Stimulated activated effector memory CD8-positive, alpha-beta T cell treated with anti-CD3 and anti-CD28 coated beads, Interleukin-12 subunit alpha, Interleukin-12 subunit beta, amount 100 ng/mL, for 72 hours (primary cell): ENCODE measurements at places on chromosomes 3 and 15.

DNA sequence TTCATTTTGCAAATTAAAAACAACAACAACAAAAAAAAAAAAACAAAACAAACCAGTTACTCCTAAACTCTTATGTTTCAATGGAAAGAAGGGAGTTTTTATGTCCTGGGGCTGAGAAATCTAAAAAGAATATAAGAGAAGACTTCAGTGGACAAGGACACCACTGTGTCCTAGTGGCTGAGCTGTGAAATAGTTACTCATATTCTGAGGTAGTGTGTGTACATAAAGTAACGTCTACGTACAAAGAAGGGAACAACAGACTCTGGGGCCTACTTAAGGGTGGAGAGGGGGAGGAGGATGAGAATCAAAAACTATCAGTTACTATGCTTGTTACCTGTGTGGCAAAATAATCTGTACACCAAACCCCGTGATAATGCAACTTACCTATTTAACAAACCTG lies 6.0 kb upstream of the TP53BP1 start:
- DNase-seq, result no peak

DNA sequence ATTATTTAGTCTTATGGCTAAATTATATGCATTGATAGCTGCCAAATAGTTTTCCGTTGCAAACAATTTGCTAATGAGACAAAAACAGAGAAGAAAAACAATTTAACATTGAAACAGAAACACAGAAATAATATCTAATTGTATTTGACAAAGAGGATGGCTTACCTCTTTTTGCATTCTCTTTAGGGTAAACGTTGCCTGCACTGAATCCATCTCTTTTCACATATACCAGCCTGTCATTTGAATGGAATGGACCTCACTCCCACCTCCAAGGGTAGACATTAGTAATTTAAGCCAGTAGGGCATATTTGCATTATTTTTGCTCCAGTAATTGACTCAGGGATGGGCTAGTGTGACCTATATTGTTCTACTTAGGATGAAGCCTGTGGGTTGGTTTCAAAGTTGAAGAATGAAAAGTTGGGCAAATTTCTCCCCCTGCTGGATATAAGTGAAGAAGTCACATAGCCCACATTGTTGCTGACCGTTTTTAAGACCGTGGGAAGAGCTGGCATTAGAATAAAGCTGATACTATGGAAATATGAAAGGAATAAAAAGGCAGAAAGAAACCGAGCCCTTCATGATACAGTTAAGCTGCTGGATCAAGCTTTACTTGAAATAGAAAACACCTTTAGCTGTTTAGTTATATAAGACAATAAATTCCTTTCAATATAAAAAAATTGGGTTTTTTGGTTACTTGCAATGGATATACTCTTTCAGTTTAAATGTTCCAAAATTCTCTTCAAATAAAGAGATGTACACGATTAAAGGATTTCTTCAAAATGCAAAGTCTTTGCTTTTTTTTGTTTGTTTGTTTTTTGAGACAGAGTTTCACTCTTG lies 26.9 kb downstream of the PIERCE2 start:
- no peak for DNase-seq

- no peak for DNase-seq
Observed at GRCh38 chr3:194389269-194389668, 9.8 kb downstream of the GP5 start.

- DNase-seq, result no peak
Observed at GRCh38 chr3:177290633-177291032, 93.4 kb upstream of the TBL1XR1 start.

DNA sequence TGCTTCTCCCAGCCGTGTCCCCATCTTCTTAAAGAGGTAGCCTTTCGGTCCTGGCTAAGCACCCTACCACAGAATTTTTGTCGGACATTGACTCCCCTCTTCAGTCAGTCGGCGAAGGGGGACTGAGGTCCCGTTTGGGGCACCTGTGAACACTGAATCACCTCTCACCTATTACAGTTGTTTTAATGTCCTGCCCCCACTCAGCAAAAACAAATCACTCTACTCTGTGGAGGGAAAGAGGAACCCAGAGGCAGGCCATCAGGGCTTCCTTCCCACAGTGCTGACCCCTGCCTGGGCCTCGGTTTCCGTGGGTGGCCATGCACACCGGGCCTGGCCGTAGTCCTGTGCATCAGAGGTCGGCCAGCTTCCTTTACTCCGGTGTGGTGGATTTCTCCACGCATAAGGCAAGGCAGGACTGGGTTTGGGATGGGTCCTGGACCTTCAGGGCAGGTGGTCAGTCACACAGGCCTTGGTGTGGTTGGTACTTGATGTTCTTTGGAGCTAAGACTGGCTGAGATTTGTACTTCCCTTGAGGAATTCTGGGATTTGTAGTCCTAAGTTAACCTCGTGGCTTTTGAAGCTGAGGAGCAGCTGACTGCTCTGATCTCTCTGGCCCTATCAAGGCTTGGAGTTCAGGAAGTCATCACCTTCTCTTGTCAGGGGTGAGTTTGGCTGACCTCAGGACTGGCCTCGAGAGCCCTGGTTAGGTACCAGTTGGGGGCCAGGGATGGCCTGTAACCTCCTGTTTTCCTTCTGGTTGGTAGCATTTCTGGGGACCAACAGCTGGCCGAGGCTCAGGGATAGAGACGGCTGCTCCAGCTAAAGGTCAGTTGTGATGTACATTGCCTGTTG lies 627 bp upstream of the FAM131A start:
- no peak for DNase-seq

DNA sequence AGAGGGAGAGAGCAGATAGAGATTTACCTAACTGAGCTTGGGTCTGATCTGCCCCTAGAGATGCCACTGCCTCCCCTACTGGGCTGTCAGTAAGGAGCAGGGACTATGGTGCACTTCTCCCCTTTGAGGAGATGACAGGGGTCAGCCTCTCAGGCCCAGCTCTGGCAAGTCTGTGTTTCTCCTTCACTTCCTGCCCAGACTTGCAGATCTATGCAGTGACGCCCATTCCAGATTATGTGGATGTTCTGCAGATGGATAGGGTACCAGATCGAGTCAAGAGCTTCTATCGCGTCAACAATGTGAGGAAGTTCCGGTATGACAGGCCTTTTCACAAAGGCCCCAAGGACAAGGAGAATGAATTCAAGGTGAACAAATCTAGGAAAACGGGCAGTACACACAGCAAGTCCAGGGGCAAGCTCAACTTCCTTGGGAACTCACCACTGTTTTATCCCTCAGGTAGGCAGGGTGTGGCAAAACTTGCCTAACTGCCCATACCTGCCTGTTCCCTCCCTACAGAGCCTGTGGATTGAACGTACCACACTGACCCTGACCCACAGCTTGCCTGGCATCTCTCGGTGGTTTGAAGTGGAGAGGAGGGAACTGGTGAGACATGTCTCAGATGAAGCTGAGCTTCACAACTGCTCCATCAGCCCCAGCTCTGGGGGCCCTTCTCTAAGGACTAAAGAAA lies 29.1 kb upstream of the MANF start:
- DNase-seq, result no peak
